Anterior cingulate cortex (tissue), 58 donors: ENCODE measurements at places on chromosomes 7 and 10.

GRCh38 chr7:151397026-151397425, 12.8 kb downstream of the WDR86 start:
- DNase-seq: no peak

GRCh38 chr7:38512704-38513103, 118.5 kb downstream of the AMPH start:
- no peak for DNase-seq

DNA sequence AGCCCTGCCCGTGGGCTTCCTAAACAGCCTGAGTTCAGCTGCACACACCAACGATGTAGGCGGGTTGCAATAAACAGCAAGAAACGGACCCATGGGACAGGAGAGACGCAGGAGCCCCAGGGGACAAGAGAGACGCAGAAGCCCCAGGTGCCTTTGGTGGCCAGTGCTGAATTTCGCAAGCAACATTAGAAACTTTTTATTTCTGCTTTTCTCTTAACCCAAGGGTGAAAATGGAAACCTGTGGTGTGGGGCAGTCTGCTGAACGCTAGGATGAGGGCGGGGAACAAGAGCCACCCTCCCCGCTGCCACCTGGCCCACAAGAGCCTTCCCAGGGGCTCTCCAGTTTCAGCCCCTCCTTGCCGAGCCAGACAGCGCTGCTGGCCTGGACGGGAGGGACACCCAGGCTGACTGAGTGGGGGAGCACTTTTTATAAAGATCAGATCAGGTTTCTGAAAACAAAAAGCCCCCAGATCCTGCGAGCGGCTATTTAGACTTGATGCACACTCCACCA, 20.0 kb upstream of the GPR146 start:
- no peak for DNase-seq

- no peak for DNase-seq
These were observed 7.7 kb upstream of the GPR37 start for GRCh38 chr7:124773339-124773738.

GRCh38 chr10:77680065-77680464, 42.5 kb upstream of the KCNMA1 start:
- no peak for DNase-seq

GRCh38 chr7:110808361-110808760, 282.6 kb upstream of the LRRN3 start:
- DNase-seq: no peak
